Left forelimb (tissue), 1 donor: ENCODE measurements at places on chromosomes 12 and 14.

DNA sequence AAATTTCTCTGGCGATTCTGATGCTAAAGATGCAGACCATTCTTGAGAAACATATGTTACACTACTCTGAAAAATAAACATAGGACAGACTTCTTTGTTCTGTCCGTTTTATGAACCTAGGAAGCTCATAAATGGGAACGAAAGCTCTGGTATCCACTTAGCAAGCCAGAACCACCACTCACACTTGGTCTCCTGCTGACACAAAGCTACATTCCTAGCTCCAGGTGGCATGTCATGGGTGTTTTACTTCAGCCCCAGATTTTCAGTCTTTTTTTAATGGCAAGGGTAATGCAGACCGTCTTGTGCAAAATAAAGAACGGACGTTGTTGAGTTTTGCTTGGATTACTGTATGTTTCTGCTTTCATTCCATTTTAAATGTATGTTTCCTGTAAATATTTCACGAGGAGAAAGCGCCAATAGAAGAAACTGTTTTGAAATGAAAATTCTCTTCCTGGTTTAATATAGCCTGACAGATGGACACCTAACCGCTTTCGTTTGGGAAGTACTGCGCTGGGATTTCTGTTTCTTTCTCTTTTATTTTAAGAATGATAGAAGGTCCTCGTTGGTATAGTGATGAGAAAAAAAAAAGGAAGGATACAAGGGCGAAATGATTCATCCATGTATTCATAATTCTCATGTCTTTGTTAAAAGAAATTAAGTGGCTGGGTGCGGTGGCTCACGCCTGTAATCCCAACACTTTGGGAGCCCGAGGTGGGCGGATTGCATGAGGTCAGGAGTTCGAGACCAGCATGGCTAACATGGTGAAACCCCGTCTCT lies 871 bp upstream of the COQ5 start:
- no peak for DNase-seq

DNA sequence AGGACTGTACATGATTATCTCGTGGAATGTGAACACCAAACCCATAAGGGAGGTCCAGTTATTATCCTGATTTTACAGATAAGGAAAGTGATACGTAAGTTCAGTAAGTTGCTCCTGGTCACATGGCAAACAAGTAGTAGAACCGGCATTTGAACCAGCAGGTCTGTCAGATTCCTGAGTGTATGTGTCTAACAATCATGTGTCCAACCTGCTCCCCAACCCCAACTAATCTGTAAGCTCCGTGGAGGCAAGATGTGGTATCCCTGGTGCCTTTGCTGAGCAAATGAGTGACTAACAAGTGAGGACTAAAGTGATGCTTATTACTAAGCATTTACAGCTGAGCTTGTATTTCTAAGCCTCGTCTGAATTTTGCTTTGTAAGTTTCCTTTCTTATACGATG lies 65.9 kb downstream of the PTPN21 start:
- DNase-seq = no peak

DNA sequence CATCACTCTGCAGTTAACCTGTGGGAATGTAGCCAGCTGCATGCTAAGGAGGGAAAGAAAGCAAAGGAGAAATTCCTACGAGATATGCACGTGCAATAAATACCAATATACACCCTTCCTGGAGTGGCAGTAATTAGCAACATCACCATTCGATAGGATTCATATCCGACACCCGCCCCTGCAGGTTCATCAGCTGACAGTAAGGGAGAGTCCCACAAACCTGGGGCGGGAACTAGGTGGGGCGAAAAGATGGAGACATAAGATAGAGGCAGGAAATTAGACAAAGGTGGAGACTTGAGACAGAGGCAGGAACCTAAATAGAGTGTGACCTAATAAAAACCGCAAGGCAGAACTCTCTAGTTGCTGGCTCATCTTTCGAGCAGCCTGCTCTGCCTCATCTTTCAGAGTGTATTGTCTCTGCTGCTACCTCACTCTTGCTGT lies 51.6 kb downstream of the PLEKHG3 start:
- no peak for DNase-seq

DNA sequence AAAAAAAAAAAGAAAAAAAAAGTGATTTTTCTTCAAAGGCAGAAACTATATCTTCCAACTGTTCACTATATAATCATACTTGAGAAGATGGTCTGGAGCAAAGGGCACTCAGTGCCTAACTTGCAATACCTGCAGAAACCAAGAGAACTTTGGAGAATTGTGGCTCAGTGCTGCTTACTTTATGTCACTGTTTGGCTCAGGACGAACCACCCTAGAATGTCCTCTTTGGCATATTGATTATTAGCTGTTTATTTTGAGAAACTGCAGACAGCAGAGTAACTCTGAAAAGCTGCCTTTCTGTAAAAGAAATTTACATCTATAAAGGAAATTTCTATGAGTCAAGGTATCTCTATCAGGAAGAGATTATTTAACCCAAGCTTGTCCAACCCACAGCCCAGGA lies 100.2 kb downstream of the BBS10 start:
- no peak for DNase-seq

GRCh38 chr14:98871796-98872195 lies 400.2 kb downstream of the BCL11B start:
- peak; percentile 31 for DNase-seq

DNA sequence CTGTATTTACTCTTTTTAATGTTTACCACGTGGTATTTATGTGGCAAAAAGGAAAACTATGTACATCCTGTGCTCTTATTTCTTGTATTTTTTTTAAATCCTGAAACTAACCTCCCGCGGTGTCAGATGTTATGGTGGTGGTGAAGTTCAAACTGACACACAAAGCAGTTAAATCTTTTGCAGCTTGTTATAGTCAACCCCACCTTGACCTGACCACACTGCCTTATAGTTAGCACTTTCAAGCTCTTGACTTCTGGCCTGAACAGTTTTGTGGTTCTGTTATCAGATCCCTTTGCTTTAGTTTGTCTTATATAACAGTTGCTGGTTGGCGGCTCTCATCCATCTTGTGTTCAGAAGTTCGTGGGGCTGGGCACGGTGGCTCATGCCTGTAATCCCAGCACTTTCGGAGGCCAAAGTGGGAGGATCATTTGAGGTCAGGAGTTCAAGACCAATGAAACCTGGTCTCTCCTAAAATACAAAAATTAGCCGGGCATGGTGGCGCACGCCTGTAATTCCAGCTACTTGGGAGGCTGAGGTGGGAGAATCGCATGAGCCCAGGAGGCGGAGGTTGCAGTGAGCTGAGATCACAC lies 2.1 kb downstream of the UNG start:
- DNase-seq = no peak

DNA sequence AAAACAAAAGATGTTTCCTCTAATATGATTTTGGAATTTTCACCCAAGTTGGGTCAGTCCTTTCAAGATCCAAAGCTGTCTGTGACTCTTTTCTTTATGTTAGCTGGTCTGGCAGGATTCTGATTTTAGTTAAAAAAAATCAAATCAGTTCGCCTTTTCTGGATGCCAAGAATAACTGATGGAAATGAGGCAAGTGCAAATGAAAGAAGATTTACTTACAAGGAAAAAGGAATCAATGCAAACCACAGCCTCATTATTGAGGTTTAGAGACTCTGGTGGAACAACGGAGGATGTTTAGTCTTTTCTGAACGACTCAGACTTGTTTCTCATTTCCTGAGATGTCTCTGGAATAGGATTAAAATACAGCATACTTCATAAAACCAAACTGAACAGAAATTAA lies 117.0 kb upstream of the DYRK2 start:
- DNase-seq = no peak

DNA sequence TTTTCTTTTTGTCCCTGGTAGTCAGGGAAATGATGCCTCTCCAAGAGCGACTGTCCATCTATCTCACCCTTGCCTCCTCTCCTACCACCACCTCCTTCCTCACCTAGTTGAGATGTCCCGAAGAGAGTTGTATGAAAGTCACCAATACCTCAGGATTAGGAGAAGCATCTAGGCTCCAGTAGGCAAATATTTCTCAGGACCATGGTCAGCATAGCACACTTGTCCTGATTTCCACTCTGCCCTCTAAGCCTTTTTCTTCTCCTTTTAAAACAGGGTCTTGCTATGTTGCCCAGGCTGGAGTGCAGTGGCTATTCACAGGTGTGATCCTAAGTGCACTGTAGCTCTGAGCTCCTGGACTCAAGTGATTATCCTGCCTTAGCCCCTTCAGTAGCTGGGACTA lies 268.4 kb upstream of the PELI2 start:
- DNase-seq = no peak

DNA sequence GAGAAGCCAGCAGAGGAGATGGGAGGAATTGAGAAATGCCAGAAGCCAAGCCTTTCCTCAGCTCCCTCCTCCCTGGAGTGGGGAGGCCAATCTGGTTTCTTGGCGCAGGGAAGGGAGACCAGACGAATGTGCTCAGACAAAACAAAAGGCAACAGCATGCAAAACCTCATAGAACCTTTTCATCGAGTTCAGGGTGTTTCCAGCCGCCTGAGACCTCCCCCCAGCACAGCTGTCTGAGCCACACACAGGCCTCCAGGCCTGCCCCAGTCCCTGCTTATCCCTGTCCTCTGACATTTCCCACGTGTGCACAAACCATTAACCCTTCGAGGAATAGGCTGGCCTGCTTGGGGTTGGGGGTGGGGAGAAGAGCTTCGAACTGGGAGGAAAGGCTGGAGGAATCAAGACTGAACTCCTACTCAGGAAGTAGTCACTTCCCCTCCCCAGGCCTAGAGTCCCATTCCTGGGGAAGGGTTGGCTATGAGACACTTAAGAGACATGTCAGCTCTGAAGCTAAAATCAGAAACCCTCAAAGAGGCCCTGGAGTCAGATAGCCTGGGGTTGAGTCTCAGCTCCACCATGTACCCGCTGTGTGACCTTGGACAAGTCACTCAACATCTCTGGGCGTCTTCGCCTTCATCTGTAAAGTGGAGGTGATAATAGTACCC lies 10.7 kb downstream of the TBX3 start:
- no peak for DNase-seq

GRCh38 chr12:132562489-132563021 lies 47.8 kb downstream of the LRCOL1 start:
- no peak for DNase-seq

- DNase-seq = no peak
These were observed 13.2 kb downstream of the LALBA start for GRCh38 chr12:48556631-48557030.

DNA sequence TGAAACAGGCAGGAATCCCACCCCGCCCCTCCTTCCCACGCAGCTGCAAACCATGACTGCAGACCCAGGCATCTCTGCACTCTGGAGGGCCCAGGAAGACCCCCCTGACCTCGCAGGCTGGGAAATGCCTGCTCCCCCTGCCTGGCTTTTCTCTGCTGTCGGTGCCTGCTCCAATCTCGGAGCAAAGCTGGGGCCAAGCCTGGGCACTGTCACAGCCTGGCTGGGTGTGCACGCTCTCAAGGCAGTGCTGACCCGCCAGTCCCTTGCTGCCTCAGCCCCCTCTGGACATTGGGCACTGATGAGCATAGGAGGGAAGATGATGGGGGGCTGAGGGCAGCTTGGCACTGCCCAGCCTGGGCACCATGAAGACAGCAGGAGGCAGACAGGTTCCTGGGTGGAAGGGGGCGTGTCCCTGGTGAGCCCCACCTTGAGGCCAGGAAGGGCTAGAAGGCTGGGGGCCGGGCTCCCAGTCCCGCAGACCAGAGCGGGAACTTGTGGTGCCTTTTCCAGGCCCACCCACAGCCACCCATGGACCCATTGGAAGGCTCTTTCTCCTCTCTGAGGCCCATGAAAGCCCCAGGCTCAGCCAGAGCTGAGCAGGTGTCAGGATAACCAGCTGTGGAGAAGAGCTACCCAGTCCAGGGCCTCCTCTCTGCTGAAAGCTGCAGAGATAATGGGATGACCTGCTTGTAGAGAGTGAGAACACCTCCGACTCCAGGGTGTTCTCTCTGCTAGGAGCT lies 10.7 kb upstream of the ZNF605 start:
- no peak for DNase-seq

- DNase-seq = no peak
These were observed 208.6 kb downstream of the MED13L start for GRCh38 chr12:116068853-116069252.

DNA sequence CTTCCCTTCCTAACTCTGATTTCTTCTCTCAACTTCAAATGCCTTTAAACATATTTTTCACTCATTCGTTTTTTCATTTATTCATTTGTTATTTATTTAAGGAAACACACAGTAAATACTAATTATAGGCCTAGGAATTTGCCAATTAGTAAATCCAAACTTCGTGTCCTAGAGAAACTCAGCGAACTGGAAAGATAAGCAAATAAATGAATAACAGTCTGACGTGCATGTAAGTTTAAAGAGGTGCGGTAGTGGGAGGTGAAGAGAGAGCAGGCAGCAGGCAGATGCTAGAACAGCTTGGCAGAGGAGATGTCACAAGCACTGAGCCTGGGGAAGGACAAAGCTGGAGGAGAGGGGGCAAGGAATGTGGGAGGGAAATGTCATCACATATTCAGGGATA lies 228.2 kb downstream of the DPY19L2 start:
- DNase-seq = no peak

DNA sequence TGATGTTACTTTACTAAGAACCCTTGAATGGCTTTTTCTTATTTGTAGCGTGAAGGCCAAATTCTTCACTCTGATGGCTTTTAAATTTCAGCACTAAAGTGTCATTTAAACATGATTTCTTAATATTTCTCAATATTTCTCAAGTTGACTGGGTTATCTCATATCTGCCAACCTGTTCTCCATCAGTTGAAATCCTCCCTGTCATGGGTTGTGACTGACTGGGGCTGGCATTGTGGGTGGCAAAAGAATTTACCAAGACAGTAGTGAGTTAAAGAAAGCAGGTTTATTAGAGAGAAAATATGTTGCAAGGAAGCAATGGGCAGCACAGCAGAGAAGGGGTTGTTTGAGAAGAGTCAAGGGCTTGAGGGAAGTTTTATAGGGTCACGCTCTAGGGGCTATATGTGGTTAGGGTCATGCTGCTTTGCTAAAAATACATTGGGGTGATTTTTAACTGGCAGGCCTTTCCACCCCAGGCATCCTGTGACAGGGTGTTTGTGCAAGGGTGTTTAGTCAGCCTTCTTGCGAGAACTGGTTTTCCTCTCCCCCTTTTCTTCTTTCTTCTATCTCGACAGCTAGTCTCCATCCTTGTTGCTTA lies 232.8 kb upstream of the SEL1L start:
- no peak for DNase-seq

GRCh38 chr12:131146173-131146675 lies 192.5 kb downstream of the ADGRD1 start:
- no peak for DNase-seq

DNA sequence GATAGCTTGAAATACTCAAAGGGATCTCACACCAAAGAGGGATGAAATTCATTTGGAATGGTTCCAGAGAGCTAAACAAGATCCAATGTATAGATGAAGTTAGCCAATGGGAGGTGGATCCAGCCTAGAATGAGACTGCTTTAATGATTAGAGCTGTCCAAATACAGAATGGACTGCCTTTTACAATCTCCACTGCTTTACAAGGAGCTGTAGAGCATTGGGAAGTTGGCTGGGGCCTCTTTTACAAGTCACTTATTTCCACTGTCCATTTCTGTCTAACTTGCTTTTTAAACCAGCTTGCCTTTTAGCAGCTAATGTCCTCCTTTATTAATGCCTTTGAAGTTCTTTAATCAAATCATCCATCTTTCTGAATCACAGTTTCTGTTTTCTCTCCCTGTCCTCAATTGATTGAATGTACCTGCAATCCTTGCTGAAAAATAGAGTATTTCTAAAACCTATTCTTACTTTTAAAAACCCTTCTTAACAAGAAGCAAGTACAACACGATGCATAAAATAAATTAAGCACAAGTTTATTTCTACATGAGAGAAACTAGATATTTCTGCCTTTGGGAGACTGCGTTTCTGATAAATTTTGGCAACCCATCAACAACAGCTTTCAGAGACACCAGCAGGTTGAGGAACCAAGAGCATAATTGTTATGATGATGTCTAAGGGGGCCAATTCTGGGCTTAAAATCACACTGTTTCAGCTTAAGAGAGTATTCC lies 3.4 kb upstream of the ATP2A2 start:
- DNase-seq = no peak
